ENCODE measurements at places on chromosomes 3 and 15.

DNA sequence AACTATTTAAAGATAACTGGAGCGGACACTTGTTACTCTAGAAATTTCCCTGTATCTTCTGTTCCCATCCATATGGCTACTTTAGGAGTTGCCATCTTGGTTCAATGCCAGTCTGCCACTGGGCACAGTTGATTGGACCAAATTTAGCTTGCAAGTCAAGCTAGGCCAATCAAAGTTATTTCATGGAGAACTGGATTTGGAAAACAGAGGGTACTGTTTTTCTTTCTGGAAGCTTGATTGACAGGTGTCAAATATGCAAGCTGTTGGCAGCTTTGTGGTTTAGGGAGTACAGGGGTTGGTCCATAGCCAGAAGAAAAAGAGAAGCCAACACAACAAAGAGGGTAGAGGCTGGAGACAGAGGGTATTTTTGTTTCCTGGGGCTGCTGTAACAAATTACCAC is 33.4 kb upstream of the KLHL25 start:
- no peak for DNase-seq

DNA sequence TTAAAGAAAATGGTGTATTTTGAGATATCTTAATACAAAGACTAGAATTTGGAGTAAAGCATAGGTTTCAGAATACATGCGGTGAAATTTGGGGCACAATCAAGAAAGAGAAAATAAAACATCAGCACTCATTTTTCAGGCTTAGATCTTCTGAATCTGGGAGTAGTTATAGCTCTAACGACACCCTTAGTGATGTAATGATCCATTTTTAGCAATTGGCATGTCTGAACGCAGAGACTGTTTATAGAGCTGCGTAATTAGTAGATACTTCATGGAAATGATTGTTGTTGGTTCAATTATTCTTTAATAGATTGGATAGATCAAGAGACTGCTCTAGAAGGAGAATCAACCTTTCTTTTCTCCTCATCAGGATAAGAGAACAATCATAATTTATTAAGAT is 47.5 kb upstream of the SNRK start:
- no peak for DNase-seq

DNA sequence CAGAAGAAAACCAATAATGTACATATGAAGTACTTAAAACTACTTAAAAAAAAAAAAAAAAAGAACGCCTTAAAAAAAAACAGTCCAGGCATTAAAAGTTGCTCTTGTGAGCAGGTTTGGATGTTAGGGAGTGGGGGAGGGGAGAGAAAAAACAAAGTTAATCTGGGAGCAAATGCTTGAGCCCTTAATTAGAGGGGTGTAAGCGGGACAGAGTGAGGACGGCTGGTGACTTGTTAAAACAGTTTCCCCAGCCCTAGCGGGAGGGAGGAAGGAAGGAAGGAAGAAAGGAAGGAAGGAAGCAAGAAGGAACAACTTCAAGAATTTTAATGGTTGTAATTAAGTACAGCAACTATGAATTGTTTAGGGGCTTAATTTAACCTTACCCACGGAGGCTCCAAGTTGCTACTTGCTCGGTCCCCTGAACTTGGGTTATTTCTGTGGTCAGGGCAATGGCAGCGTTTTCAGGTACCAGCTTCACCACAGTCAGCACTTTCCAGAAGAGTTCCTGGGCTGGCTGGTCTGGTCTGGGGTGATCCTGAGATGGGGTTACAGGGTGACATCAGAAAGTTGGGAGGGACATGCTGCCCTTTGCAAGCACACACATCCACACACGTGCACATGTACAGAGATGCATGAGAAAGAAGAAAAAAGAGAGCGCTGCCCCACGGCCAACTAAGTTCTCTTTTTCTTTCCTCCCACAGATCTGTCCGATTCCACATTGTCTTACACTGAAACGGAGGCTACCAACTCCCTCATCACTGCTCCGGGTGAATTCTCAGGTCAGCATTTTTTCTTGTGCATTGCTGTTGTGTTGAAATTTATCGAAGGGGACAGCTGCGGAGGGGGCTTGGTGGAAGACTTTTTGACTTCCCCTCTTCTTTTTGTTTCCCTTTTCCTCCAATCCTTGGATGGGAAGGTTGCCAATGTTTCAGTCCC is 14.0 kb downstream of the SMAD6 start:
- DNase-seq, result no peak

GRCh38 chr3:14913926-14914778 is 33.2 kb upstream of the NR2C2 start:
- no peak for DNase-seq

DNA sequence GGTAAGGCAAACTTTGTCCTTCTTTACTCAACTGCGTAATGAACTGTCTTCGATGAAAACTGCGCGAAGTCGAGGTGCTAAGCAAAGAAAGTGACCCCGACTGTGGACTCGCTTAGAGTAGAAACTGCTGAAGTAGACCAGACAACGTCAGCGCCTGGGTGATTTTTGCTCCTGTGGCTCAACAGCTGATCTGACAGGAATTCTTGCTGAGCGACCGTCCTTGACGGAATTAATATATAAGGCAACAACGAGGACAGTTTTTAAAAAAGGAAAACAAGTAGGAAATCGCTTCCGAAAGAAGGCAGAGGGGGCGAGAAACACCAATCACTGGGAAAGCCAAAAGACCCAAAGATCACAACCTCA is 541 bp downstream of the RPS27L start:
- DNase-seq, result no peak

- no peak for DNase-seq
These were observed 109.2 kb downstream of the CD47 start for GRCh38 chr3:107981471-107982111.

- DNase-seq, result no peak
These were observed 6.0 kb downstream of the GHRL start for GRCh38 chr3:10286596-10287295.

- no peak for DNase-seq
These were observed 237.6 kb downstream of the TUSC7 start for GRCh38 chr3:116947148-116947547.

GRCh38 chr15:76206325-76206976 is 104.8 kb downstream of the ETFA start:
- DNase-seq, result no peak

DNA sequence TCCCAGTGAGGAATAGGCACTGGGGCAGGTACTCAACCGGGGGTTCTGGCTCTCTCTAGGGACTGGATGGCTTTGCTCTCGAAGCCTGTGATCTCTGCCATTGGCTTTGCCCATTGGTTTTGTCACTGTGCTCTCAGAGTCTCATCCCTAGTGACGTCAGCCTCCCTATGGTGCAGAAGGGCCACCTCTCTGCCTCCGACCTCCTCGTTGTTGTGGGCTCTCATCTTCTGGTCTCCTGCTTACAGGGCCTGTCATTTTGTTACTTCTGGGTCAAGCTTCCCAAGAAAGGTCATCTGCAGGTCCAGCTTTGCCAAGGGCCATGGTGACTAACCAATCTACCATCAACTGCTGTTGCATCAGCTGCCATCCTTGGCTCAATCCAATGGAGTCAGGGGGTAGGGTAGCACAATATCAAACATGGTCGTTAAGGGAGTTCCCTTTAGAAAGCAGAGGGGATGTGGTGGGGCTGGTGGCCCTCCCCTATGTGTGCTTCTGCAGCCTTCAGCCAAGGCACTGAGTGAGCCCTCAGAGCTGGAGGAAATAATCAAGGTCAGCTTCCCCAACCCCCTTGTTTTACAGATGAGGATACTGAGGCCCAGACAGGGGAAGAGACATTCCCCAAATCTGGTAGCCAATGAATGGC is 13.4 kb upstream of the RAD18 start:
- DNase-seq, result no peak

DNA sequence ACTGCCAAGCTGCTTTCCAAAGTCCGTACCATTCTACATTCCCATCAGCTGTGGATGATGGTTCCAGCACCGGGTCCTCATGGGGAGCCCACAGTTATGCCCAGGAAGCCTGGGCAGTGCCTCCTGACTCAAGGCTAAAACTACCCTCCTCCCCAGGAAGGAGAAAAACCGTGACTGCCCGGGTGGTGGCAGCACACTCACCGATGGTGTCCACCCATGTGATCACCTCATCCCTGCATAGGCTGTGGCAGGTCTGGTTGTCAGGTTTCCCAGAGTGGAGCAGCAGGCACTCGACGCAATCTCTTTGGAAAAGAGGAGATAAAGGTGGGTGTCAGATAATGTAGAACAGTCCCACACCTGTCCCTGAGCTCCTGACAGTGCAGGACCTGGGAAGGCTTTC is 38.6 kb downstream of the UMPS start:
- no peak for DNase-seq

DNA sequence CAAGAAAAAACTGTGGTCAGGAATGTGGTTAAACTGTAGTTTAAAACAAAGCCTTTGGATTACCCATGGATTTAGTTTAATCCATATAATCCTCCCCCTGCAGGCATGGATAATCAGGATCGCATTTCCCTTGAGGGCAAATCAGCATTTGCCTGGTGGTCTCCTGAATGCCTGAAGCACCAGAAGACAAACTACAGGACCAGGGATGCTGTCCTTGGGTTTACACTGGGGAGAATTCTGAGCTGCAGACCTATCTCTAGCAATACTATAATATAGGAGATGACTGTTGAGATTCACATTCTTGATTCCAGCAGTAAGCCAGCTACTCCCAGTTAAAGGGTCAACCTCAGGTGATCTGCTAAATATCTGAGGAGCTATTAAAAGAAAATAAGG is 10.6 kb downstream of the PIK3CB start:
- DNase-seq, result no peak

GRCh38 chr3:111782447-111782782 is 76.7 kb upstream of the PHLDB2 start:
- DNase-seq, result no peak

DNA sequence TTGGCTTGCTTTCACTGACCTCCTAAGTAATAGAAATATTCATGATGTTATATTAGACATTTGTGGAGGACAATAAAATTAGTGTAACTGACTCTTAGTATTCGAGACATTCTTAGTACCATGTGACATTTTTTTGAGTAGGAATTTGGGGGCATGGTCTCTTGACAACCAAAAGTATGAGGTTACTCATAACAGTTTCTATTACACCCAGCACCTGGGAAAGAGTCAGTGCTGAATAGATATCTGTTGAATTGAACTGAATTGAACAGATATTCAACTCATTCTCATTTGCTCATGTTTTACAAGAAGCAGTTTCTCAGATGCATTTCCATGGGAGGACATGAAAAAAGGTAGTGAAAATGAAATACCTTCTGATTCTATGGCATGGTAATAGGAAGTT is 84.4 kb downstream of the CMSS1 start:
- no peak for DNase-seq

- DNase-seq, result no peak
These were observed 783.3 kb upstream of the ARRDC4 start for GRCh38 chr15:97177151-97177577.

DNA sequence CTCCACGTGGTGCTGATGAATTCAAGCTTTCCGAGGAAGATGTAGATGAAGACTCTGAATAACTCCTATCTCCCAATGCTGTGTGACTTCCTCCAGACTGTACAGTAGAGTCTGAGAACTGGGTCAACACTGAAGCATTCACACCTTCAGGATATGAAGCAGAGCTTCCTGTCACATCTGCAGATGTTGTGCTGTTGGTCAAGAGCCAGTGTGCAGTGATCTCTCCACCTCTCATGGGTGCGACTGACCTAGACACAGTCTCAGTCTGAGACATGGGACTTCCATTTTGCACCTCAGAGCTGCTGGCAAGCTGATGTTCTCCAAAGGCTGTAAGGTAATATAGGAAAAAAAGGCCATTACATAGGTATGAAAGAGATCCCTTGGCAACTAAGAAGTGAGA is 36.5 kb downstream of the HEG1 start:
- DNase-seq, result no peak

DNA sequence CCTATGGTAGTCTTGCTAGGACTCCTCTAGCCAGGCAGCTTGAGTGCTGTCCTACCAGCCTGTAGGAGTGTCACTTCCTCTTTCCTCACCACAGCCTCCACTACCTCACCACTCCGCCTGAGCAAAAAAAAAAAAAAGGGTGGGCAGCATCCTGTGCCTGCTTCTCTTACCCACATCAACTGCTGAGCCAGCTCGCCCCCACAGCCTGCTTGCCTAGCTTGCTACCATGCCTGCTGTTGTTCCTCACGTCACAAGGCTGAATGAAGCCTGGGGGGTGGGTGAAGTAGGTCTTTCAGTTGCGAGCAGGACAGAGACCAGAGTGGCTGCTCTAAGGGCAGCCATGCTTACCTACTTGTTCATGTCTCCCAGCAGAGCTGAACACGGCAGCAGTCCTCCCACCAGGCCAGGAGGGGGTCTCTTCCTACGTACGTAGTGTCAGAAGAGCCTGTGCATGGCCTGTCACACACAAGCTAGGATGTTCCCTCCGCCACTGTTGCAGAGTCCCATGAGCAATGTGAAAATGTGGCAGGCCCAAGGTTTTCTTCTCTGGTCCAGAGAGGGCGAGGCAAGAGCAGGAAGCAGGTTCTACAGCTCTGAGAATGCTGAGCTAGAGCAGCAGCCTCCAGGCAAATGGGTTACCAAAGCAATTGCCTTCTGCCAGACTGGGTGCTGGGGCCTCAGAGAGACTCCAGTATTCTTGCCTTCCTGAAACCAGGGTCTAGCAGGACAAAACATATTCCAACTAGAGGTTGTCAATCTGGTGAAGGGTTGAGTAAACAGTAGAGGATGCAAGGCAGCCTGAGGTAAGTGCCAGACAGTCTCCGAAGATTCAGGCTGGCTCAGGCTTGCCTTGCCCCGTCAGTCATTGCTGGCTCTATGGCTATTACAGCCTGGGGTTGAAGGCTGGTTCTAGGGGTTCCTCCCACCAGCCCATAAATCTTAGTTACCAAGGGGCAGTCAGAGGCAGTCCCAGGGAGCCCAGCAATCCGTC is 8.1 kb downstream of the PPM1M start:
- DNase-seq, result no peak

DNA sequence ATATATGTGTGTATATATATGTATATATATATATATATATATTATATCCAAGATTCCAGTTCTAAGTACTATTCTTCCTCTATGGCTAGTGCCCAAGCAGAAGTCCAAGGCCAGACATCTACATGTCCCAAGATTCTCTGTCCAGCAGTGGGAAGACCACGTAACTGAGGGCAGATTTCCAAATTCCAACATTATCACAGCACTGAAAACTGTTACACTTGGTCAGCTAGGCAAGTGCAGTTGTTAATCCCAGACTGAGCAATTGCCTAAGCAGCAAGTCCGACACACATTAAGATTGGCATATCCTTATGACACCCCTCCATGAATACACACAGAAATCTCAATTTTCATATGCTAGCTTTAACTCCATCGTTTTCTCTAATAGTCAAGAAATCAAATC is 1148.5 kb downstream of the IGSF11 start:
- no peak for DNase-seq

- DNase-seq, result no peak
These were observed 92.6 kb downstream of the SUCLG2 start for GRCh38 chr3:67561667-67562394.

DNA sequence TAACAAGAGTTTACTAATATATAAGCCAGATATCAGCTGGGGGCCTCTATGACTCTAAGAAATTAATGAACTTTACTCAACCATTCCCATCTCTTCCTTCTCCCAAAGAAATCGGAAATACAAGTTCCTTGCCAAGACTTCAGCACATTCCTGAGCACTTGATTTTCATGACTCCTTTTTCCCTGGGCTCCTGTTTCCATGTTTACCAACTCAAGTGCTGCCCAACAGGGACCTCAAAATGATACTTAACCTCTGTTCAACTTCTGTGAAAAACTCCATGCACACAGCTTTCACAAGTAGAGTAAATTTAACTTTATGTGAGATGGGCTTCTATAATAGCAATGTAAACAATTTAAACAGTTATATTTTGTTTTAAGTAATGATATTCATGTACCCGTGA is 315.8 kb upstream of the CDIN1 start:
- DNase-seq, result no peak
